ENCODE measurements at places on chromosomes 3 and 15.

- DNase-seq: no peak
Measured at GRCh38 chr15:49024840-49025239, 21.4 kb downstream of the SECISBP2L start.

- no peak for DNase-seq
Measured at GRCh38 chr3:47581422-47581821, 2.8 kb upstream of the CSPG5 start.

- no peak for DNase-seq
Measured at GRCh38 chr15:41622901-41623300, 37.3 kb upstream of the MGA start.

DNA sequence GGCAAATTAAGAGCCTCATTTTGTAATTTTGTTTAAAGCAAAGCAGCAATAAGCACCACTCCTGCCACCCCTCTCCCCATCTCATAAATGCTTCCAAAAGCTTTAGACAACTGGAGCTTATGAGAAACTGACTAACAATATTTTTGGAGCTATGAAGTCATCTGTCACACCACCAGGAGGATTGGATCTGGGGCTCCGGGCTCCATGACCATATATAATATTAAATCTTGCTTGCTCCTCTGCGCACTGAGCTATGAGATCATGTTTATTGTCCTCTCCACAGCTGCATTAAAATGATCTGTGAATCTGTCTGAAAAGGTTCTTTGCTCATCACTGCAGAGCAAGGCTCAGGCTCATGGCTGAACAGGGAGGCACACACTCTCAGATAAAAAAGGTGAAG, 323.7 kb downstream of the ZNF621 start:
- DNase-seq: no peak

- DNase-seq: no peak
Measured at GRCh38 chr15:99084965-99085364, 19.9 kb upstream of the SYNM start.

DNA sequence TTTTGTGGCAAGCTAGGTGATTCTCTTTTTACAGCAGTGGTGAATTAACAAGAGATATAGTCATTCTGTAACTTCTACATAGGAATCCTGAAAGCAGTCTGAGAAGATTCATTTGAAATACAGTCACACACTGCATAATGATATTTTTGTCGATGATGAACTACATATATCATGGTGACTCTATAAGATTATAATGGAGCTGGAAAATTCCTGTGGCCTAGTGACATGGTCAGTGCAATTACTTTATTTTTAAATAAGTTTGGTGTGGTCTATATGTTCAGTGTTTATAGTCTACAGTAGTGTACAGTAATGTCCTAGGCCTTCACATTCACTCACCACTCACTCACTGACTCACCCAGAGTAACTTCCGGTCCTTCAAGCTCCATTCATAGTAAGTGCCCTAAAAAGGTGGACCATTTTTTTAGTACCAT, 511.4 kb upstream of the MCTP2 start:
- DNase-seq: no peak

DNA sequence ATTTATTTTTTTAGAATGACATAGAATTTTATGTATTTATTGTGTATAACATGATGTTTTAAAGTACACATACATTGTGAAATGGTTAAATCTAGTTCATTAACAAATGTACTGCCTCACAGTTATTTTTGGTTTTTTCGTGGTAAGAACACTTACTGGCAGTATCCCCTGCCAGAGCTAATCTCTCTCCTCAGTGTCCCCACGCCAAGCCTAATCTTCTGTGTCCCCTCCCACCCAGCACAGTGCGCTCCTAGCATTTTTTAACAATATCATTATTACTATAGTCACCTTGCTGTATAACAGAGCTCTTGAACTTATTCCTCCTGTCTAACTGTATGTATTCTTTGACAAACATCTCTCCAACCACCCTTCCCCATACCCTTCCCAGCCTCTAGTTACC, 333.2 kb downstream of the GABRB3 start:
- no peak for DNase-seq

DNA sequence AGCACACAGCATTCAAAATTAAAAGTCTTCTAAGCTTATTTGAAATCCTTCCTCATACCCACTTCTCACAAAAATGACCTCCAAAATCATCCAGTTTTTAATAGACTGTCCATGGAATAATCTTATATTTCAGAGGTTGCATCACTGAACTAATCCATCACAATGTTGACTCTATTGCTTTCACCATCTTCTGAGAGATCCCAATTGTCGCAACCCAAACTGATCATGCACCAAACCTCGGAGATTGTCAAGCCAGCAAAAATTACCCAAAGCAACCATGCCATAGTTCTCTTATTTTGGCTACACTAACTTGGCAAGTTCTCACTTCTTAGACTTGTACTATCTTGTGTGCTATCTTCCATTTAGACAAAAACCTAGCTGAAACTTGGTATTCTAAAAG, 75.5 kb downstream of the LRRFIP2 start:
- no peak for DNase-seq

DNA sequence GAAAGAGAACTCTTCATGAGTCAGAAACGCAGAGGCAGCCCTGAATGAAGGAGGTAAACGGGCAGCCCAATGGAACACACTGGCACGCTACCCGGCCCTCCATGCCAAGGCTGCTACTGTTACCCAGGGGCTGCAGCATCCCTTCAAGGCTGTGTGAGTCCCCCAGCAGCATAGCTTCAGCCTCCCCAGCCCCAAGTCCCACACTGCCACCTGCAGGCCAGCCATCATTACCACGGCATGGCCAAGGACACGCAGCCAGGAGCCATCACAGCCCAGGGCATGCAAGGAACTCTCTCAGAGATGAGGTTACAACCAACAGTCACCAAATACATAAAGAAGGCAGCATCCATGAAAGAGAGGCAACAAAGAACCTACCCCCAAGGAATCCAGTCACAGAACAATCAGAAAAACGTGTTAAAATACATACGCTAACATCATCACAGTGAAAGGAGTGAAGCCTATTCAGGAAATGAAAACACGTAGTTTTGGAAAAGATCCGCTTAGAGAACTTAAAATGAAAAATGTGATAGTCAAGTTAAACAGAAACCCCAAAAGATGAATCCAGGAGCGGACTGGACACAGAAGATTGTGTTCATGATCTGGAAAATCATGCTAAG, 22.4 kb downstream of the PLA2G4F start:
- no peak for DNase-seq

DNA sequence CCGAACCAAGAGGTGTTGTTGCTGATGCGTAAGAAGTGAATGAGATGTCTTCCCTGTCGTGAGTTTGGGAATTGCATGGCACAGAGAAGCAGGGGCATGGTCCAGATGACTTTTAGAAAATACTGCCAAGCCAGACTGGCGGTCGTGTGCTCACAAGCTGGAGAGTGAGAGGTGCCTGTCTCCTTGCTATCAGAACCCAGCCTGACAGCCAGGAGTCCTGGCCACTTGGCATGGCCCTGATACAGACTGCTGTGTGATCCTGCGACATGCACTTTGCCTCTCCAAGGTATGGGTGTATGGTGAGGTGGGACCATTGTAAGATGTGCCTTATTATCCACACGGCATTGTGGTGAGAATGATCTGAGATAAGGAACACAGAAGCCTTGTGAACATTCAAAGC, 93.0 kb downstream of the SMAD3 start:
- DNase-seq: peak; percentile 34

GRCh38 chr3:31710123-31710803, 177.5 kb downstream of the STT3B start:
- no peak for DNase-seq

- no peak for DNase-seq
Measured at GRCh38 chr3:11592445-11593298, 51.0 kb downstream of the VGLL4 start.

DNA sequence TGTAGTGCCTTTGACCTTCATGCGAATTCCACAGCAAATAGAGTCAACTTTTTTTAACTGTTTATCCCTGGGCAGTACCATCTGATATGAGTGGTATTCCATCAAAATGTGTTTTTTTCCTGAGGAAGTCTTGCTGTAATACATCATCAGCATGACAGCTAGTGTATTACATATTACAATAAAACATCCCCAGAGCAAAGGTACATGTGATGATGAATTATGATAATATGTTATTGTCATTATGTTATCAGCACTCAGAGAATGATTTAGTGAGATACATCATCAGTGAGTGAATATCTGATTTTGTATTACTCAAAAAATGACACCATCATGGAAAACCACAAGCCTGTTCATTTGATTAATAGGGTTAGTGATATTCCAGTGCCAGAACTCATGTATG, 69.7 kb upstream of the ARL6 start:
- DNase-seq: no peak

DNA sequence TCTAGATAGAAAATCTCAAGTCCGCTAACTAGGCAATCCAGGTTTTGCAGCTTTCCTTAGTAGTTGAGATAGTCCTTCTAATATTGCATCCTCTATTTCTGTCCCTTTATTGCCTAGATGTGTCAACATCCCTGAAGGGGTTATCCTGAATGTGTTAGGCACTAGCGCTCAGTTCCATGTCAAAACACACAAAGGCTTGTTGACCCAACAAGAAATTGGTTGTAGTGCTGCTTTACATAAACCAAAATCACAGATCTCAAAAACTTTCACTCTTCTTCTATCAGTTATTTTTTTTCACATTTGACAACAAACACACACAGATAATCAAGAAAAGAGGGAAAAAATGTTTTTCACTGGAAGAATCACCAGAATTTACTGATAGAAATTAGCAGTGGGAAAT, 51.4 kb upstream of the SOX2 start:
- DNase-seq: no peak

- DNase-seq: no peak
Measured at GRCh38 chr3:4520033-4520816, 27.1 kb downstream of the ITPR1 start.

GRCh38 chr3:29532473-29532872, 251.6 kb downstream of the RBMS3 start:
- no peak for DNase-seq

GRCh38 chr3:151875759-151876158, 2.3 kb downstream of the SUCNR1 start:
- DNase-seq: no peak

DNA sequence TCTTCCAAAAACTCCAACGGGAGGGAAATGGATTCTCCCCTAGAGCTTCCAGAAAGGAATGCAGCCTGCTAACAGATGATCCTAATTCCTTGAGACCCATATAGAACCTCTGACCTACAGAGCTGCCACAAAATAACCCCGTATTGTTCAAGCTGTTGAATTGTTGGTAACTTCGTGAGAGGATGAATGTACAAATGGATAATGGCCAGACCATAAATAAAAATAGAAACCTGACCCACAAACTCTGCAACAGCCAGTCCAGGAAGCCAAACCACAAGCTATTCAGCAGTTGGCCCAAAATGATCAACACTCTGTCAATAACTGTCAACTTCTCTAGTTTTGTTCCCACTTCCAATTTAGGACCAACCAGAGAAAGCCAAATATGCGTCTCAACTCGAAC, 414.0 kb upstream of the ZNF717 start:
- no peak for DNase-seq

DNA sequence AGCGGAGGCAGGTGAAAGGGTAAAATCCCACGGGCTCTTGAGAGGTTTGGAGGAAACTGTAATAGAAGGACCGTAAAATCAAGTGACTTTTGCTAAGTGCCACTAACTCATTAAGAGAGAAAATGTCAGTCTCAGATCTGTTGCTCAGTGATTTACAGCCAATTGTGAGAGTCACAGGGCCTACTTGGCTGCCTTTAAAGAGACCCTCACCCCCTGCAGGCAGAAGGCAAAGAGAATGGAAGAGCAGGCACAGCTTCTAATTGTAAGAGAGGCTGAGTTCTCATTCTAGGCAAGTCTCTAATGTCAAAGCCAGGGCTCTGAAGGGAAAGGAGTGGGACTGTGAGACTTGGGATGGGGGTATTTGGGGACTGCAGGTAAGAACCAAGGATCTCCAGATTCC, 9.3 kb upstream of the SYNM start:
- no peak for DNase-seq

DNA sequence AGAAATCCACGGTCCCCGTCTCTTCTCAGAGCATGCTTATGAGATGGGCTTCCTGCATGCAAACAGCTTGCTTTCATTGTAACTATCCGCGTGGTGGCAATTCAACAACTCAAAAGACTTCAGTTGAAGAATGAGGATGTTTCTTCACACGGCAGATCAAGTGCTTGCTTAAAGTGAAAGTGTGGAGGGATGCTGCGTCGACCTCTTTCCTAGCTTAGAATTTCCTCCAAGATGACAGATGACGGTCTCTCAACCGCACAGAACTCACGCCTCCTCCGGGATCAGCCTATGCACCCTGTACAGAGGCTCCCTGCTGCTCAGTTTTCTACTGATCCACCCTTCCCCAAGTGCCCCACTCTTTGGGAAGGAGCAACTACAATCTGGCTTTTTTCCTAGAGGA, 47.8 kb downstream of the PCSK6 start:
- DNase-seq: no peak

DNA sequence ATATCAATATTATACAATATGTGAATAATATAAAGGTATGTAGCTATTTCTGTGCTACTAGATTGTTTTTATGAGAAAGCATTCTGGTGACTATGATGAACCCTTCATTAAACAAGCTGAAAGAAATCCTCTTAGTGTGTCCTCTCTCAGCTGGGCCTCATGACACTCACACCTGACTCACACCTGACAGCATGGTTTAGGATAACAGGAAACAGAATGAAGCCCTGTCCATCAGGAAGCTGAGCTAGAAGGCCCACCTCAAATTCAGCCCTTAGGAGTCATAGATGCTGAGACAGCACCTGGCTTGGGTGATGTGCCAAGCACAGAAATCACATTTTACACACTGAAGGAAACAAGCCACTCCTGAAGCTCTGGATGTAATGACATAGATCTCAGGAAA, 30.8 kb downstream of the CHCHD4 start:
- no peak for DNase-seq

- DNase-seq: no peak
Measured at GRCh38 chr3:42273361-42273760, 7.4 kb upstream of the CCK start.

All from right forelimb (tissue), 1 donor.